Fibroblast of skin of right biceps (primary cell): ENCODE measurements at places on chromosomes 5 and 9.

- DNase-seq: no peak
These were observed 6.4 kb upstream of the ANKRD31 start for GRCh38 chr5:75243100-75243499.

- peak; percentile 60 for DNase-seq
These were observed 4.5 kb downstream of the SPARC start for GRCh38 chr5:151682240-151682639.

GRCh38 chr9:118457171-118458000 lies 753.2 kb downstream of the TLR4 start:
- no peak for DNase-seq

DNA sequence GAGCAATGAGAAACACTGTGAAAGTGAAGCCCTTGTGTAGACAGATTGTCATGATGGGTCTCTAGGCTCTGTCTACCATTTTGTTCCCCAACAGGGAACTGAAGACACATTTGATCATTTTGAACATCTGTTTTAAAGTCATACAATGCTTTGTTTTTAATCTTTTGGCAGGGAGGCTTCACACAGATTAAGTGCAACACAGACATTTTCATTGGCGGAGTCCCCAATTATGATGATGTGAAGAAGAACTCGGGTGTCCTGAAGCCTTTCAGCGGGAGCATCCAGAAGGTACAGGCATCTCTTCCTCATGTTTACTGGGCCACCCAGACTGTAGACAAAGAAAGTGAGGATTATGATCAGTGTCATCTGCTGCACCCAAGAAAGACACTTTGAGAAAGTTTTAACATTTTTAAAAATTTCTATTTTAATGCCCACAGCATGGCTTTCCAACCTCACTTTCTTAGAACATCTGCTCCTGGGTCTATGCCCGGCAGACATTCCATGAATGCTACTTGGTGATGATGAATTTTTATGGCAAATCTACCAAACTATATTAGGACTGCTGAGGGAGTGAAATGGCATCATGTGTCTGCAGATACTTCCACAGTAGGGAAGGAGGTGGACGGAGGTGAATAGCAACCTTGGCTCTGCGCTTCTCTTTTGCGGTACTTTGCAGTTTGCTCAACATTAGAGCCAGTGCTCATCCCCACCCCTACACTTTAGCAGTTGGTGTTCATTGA lies 121.3 kb downstream of the LIFR start:
- DNase-seq: peak; percentile 59

DNA sequence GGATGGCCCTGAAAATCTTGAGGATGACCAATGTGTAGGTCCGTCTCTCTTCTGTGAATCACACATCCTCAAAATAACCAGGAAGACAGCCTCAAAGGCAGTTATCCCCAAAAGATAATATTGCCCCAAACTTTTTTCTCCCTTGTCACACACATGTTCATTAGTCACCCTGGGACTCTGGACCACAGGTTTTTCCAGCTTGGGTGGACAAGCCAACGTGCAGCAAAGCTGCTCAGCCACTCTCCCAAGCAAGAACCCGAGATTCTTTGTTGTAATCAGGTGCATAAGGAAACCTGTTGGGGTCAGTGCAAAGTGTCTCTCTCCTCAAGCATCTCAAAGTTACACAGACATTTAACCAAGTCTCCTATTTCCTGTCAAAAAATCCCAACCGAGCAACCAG lies 196.6 kb downstream of the GNA14 start:
- DNase-seq: no peak

DNA sequence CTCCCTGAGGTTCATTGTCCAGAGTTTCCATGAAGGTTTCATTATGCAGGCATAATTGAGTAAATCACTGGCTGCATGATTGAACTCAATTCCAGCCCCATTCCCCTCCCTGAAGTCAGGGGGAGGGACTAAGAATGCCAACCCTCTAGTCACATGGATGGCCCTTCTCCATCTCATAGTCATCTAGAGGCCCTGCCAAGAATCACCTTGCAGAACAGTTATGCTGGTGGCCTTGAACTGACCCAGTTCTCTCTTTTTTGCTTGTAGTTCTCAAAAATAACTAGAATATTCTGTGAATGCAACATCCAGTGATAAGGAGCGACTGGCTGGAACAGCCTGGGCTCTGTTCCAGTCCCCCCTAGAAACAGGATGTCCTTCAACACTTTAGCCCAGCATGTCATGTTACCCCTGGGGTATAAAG lies 31.7 kb downstream of the SLC35A4 start:
- no peak for DNase-seq

DNA sequence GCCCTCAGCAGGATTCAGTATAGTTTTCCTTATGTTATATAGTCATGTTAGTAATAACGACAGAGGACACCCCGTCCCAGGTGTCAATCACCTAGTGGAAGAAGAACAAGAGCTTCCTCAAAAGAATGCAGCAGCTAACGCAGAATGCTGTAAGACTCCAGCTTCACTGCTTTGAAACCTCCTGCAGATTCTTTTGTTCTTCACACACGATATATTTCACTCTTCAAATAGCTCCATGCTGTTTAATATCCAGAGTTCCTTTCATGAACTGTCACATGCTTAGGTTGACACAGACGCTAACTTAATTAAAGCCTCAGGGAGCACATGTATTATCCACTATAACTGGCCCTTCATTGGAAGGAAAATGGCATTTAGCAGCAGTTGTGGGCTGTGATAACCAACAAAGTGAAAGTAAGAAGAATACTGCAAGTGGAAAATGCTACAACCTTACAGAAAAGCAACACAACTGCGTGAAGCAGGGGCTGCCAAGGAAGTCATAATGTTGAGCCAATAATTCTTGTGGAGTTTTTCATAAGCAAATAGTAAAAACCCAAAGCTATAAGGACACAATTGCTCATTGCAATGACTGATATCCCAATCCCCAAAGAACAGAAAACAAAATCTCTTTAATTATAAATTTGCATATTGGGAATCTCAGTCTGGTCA lies 387.5 kb downstream of the PLK2 start:
- DNase-seq: no peak
